ENCODE measurements at places on chromosomes 5 and 9. TPM values are rescaled to one million over a fixed set of nuclear protein-coding genes. Genes with fewer than 3 reads are reported as not detected.

- no peak for DNase-seq
Measured at GRCh38 chr5:89418407-89419085, 535.6 kb upstream of the MEF2C start.

DNA sequence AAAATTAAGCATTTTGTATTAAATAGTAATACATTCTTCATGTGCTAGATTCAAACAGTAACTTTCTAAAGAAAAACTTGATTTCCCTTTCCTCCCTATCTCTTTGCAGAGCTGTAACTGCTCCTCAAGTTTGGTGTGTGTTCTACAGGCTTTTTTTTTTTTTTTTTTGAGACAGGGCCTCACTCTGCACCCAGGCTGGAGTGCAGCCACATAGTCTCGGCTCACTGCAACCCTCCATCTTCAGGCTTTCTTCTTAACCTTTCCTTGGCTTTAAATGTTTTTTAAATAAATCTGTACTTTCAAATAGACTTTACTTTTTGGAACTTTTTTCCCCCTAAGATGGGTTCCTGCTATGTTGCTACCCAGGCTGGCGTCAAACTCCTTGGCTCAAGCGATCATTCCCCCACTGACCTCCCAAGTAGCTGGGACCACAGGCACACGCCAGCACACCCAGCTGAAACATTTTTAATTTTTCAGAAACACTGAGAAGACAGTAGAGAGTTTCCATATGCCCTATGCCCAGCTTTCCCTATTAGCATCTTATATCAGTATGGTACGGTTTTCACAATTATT, 9.1 kb downstream of the NDFIP1 start:
- no peak for DNase-seq

- DNase-seq, result no peak
Measured at GRCh38 chr5:172689801-172690200, 48.7 kb downstream of the NEURL1B start.

DNA sequence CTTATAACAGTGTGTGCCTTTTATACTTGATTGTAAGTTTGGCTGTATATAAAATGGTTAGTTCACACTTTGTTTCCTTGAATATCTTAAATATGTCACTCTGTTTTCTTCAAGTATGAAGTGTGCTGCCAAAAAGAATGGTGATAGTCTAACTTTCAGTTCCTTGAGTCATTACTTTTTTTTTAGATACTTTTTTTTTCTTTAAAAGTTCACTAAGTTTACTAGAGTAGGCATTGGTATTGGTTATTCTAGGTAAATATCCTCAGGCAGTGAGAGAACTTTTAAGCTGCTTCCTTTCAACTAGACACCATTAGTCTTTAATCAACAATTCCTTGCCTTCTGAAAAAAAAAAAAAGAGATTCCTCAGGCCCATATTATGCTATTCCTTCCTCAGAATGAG, 41.9 kb downstream of the SPEF2 start:
- no peak for DNase-seq

GRCh38 chr5:168601972-168602371, 22.8 kb upstream of the PANK3 start:
- no peak for DNase-seq

GRCh38 chr9:137323531-137324331, 21.7 kb upstream of the NRARP start:
- no peak for DNase-seq

SLC45A2 gene
- total RNA-seq, result 0.19 TPM

CCNO gene
- total RNA-seq, result not detected

IFNK gene
- not detected for total RNA-seq

SPINK6 gene
- not detected for total RNA-seq

PRR16 gene
- total RNA-seq, result 8.4 TPM

All from omental fat pad (tissue), 4 donors.